COLO829 (cell line): ENCODE measurements at places on chromosomes 13 and 19.
A peak's percentile ranks its signal among the peaks of the same experiment; 100 is the strongest.

GRCh38 chr13:27605099-27605498 lies 15.2 kb downstream of the LNX2 start:
- DNase-seq, result no peak

DNA sequence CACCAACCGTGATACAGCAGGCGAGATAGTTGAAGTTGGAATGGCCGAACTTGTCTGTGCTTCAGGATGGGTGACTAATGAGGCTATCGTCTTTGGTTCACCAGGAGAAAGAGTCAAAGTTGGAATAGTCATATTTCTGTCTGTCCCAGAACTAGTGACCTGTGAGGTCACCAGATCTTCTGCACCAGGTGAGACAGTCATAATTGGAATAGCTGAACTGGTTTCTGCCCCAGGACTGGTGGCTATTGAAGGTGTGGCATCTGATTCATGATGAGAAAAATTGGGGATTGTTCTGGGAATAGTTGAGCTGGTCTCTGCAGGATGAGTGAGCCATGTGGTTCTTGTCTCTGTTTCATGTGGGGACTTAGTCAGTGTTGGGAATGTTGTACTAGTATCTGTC lies 71.6 kb downstream of the MUC16 start:
- DNase-seq, result no peak

GRCh38 chr19:35509861-35510625 lies 3.4 kb downstream of the DMKN start:
- peak; percentile 63 for DNase-seq

DNA sequence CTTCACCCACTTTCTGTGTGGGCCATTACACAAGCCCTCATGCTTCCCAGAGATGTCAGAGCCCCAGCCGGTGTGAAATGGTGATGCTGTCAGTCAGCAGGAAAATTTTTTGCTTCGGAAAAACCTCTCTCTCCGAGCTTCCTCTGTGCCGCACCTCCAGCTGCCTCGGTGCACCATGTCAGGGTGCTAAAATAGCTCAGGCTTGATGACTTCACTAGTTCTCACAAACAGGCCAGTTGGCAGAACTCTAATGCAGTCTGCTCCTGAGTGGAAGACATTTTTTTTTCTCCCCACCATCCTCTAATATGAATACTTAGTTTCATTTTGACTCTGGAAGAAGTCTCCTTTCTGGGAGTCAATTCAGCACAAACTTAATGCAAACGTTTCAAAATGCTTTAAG lies 71.3 kb downstream of the KLF12 start:
- no peak for DNase-seq

DNA sequence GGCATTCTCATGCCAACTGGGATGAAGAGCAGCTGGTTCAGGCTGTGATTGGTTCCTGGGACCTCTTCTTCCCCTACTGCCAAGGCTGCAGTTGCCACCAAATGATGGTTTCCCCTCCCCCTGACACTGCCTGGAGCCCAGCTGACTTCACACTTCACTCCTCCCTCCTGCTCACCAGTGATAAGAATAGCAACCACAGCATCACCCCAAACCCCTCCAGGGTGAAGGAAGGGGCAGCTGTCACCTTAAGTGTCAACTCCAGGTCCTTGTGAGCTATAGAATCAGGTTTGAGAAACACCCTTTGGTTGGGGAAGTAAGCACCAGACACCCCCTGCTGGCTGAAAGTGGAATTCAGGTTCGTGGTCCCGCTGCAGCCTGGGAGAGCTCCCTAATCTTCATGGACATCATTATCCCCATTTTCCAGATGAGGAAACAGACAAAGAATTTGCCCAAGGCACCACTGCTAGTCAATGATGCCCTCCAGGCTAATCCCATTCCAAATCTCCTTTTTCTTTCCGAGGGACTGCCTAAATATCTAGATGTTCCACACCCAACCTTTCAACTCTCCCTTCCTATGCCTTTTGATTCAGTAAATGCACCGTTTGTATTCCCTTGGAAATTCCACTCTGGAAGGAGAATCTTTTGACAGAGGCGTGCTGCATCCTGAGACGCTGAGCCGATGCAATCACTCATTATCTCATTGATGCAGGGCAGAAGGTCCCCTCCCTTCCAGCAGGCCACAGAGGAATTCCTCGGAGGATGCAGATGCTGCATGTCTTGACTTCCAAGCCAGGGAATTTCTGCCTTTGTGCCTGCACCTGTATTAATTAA lies 50.6 kb upstream of the UQCRFS1 start:
- DNase-seq, result peak; percentile 27

DNA sequence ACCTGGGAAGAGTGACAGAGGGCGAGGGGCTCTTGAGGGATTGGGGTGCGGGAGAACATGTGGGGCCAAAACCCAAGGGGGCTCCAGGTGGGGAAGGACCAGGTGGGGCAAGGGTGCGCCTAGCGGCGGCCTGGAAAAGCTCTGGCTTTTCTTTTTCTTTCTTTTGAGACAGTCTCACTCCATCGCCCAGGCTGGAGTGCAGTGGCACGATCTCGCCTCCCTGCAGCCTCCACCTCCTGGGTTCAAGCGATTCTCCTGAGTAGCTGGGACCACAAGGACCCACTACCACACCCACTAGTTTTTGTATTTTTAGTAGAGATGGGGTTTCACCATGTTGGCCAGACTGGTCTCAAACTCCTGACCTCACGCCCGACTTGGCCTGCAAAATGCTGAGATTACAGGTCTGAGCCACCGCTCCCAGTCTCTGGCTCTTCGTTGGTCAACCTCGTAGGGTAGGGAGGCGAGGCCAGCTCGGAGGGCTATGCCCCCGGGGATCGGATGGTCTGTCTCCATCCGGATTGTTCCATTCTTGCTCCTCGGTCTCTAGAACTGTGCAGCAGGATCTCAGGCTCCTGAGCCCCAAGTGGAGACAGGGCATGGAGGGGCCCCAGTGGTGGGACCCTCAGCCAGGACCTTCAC lies 3.7 kb downstream of the GADD45B start:
- DNase-seq, result no peak

DNA sequence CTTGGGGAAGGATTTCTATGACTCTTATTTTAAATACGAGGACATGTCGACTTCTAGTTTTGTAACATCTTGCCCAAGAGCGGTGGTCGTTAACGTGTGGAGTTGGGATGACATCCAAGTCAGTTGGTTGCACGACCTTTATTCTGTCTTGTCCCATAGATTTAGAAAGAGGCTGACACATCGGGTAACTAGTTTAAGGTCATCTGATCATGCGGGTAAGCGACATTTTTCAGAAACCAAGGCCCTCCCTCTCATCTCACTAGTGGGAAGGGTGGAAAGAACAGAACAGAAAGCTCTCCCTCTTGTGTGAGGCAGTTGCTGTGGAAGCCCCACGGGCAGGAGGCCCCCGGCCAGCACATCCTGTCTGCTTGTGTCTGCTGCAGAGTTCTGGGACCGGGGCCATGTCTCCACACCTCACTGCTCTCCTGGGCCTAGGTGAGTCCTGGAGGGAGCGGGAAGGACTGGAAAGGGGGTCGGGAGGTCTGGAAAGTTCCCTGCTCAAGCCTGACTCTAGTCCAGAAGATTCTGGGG lies at the start of gene LAIR2:
Gene LAIR2, plus strand, starts transcription at position 314 of the 531 bp plus-strand sequence. Its CDS starts 88 bp downstream, at position 402.
- no peak for DNase-seq

DNA sequence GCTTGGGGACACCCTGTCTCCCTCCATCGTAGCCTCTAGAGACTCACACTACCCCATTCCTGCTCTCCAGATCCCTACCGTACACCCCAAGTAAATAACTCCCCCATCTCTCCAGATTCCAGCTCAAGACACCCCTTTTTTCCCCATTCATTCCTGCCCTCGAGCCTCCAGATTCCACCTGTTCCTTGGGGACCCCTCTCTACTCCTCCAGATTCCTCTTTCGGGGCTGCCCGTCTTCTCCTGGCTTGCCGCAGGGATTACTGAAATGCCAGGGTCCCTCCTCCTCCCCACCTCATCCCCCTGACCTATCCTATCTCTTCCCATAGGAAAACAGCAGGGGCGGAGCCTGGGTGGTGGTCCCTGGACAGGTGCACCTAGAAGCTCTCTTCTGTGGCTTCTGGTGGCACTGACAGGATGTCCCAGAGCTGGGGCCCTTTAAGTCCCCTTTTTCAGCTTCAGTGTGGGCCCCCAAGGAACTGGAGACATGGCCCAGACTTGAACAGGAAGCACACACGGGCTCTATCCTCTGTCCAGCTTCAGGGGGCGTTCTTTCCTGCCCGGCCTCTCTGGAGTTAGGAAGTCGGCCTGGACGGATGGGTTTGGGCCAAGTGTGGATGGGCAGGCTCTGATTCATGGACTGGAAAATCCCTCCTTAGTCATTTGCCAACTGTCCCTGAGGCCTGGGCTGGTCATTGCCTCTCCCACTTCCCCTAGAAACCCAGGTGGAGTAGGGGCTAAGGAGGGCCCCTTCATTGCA lies 1.2 kb downstream of the ZSWIM4 start:
- DNase-seq, result no peak

DNA sequence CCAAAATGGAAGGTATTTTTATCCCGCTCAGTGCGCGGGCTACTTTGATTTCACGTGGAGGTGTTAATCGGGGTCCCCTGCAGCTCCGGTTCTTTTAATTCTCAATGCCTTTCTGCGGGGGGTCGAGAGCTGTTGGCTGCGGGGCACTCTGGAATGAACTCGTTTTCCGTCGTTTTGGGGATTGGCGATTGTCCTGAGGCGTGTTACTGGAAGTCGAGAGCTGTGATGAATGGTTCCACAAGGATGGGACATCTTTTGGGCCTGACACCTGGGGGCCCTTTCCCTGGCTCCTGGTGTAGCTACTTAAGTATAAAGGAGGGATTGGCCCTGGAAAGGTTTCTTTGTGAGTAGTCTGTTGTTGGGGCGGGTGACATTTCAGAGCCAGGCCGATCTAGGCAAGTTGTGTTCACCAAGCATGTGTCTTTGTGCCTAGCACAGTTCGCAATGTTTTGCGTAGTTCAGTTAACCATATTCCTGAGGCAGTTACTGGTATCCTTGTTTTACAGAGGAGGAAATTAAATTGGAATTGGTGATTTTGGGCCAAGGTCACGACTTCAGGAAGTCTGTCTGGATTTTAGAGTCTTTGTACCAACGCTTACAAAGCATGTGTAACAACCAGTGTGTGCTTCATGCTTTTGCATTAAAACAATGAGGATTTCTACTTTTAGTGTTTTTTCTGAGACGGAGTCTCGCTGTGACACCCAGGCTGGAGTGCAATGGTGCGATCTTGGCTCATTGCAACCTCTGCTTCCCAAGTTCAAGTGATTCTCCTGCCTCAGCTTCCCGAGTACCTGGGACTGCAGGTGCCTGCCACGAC lies 846 bp downstream of the RPL13A start:
- DNase-seq, result no peak

GRCh38 chr19:35661995-35662340 lies 4.3 kb upstream of the UPK1A start:
- no peak for DNase-seq

DNA sequence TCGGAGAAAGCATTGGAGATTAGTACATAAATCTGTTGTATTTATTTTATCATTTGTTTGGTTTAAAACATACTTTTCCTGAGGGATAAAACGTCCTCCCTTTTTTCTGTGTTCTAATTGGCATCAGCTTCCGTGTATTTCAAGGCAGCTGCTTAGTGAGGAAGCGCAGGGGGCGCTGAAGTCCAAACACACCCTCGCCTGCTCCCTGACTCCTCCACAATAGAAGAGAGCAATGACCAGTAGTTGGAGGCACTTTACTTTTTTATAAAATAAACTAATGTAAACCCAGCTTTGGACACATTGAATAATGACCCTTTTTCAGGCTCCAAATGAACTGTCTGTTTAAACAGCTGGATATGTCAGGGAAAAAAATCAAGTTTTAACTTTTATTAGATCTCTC lies 79.9 kb downstream of the RNASEH2B start:
- DNase-seq, result no peak

GRCh38 chr19:22634450-22634827 lies 315 bp downstream of the ZNF492 start:
- DNase-seq, result no peak

GRCh38 chr13:44224450-44225149 lies 149.0 kb upstream of the SERP2 start:
- no peak for DNase-seq

- no peak for DNase-seq
Observed at GRCh38 chr13:98272549-98272948, 95.5 kb upstream of the RNF113B start.

- no peak for DNase-seq
Observed at GRCh38 chr19:39224910-39225309, 19.9 kb downstream of the IFNL3 start.

GRCh38 chr13:50873467-50873866 lies 30.0 kb upstream of the DLEU7 start:
- DNase-seq, result no peak

DNA sequence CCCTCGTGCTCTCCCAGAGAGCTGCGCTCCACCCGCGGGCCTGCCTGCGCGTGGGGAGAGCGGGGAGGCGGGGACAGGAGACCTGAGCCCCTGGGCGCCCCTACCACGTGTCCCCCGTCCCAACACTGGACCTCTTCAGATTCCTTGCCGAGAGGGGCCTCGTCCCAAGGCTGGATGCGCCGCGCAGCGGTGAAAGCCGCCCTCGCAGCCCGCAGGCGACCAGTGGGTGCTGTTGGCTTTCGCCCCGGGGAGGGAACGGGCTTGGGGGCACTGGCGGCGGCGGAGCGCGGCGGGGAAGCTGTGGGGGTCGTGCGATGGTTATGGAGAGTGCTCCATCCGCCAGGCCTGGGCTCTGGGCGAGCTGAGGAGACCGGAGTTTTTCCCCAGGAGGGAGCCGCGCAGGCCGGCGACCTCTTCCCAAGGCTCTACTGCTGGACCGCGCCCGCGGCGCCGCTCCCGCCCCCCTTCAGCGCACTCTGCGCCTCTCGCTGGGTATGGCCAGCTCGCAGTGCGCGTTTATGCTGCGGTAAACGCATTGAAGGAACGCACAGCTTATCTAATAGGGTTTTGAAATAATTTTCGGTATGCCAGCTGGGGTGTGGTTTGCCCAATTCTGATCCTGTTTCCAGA lies 17.2 kb upstream of the RNF17 start:
- DNase-seq, result no peak

- DNase-seq, result no peak
Observed at GRCh38 chr19:3407556-3408516, 41.5 kb downstream of the NFIC start.

DNA sequence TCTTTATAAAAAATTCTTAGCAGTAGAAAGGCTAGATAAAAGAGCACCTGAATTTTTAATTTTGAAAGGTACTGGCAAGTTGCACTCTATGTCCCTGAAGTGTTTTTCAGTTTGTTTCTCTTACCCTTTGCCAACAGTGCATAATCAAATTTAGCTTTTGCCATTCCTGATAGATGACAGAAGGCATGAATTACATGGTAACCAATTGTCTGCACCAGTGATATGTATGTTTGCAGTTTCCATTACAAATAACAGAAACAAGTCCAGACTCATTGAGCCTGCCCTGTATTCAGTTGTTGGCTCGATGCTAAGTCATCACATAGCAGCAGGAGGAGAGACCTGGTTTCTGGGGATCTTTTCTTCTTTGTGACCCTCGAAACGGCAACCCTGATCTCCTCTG lies 309.8 kb downstream of the DNAJC15 start:
- DNase-seq, result no peak

DNA sequence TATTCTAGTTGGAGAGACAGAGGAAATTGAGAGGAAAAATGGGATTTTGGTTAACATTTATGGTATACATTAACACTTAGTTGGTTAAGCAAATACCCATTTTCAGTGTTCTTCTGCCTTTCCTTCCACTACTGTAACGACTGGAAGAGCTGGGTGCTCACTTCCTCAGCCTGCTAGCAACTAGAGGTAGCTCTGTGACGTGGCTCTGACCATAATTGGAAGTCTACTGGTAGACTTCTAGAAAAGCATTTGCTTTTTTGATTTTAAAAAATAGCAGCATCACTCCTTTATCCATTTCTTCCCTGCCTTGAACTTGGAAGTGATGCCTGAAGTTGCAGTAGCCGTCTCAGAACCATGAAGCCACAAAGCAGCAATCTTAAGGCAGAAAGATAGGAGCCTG lies 15.9 kb downstream of the NHLRC3 start:
- no peak for DNase-seq
